ENCODE measurements at places on chromosomes 4 and X.
A peak's percentile ranks its signal among the peaks of the same experiment; 100 is the strongest.

DNA sequence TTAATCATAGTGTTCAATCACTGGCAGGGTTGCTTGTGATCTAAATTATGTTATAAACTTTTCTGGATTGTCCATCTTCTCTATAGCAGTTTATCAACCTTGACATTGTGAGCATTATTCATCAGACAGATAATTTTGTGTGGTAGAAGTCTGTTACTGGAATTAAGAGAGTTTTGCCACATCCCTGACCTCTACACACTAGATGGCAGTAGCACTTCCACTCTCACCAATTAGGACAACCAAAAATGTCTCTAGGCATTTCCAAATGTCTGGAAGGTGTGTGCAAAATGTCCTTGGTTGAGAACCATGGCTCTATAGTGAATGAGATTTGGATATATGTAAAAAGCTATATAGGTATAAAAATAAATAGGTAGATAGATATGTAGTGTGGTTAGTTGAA lies 324.1 kb upstream of the FAM47C start:
- no peak for DNase-seq

GRCh38 chr4:153148791-153149190 lies 55.5 kb upstream of the TRIM2 start:
- DNase-seq = no peak

- DNase-seq = peak; percentile 92
These were observed at the start of gene MND1 for GRCh38 chr4:153344131-153345011. TSS of gene MND1 (plus strand) at chr4:153344688. CDS start at chr4:153344738, 50 bp downstream.

DNA sequence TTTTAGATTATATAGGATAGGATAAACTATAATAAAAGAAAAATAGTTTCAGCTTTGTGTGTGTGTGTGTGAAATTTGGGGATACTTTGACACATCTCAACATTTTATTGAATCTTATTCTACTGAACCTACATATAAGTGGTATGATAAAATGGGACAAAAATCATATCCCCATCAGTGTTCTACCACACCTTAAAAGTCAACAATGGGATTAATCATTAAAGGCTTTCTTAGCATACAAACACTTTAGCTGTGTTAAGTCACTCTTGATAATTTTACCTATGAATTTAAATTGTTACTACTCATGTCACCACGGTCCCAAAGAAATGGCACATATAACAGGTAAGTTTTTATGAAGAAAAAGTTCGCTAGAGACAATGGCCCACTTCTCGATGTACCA lies 37.7 kb upstream of the LRBA start:
- no peak for DNase-seq

- no peak for DNase-seq
These were observed 1.7 kb downstream of the ATP8A1 start for GRCh38 chr4:42655269-42655637.

- peak; percentile 77 for DNase-seq
These were observed 174.5 kb downstream of the NSUN7 start for GRCh38 chr4:40924096-40924792.

GRCh38 chrX:40106676-40107290 lies 9.0 kb upstream of the BCOR start:
- no peak for DNase-seq

DNA sequence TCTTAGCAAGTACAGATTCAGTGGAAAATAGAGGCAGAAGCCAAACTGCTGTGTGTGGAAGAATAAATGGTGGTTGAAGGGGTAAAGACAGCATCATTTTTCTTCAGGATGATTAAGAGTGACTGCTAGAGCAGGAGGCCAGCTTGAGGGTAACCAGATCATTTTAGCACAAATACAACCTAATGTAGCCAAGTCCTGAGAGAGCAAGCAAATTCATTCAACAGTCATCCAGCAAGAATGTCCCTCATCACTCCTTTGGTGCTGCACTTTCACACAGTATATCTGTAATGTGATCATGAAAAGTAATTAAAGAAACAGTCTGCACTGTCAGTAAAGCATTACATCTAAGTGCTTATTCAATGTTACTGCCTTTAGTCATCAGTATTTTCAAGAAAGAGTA lies 44.8 kb downstream of the NPFFR2 start:
- no peak for DNase-seq

DNA sequence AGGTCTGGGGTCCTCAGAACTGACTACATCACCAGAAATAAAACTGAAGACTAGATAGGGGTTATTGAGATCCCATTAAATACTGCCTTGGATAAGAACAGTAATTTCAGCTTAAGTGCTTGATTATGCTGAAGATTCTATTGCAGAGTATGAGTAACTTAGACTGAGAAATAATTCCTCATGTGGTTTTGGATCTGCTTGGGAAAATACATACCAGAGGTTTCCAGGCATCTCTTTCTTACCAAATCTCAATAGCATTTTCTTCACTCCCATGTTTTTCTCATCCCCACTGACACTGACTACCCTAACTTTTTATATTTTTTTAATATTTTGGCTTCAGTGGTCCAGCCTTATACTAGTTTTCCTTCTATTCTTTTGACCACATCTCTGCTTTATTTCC lies 92.0 kb upstream of the TEX13D start:
- DNase-seq = no peak

DNA sequence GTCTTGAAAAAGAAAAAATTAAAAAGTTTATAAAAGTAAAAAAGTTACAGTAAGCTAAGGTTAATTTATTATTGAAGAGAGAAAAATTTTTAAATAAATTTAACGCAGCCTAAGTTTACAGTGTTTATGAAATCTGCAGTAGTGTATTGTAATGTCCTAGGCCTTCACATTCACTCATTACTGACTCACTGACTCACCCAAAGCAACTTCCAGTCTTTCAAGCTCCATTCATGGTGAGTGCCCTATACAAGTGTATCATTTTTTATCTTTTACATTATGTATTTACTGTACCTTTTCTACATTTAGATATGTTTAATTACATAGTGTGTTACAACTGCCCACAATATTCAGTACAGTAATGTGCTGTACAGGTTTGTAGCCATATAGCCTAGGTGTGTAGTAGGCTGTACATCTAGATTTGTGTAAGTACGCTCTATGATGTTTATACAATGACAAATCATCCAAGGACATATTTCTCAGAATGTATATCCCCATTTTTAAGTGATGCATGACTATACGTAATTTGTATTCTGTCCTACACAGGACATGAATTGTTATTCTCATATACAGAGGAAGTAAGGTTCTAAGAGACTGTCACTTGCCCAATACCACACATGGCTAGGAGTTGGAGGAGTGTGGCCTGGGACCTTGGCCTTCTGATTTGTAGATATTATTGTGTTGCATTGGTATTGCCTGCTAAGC lies 19.5 kb upstream of the PDCL2 start:
- DNase-seq = no peak

GRCh38 chr4:971666-972500 lies 1.5 kb downstream of the DGKQ start:
- DNase-seq = no peak

DNA sequence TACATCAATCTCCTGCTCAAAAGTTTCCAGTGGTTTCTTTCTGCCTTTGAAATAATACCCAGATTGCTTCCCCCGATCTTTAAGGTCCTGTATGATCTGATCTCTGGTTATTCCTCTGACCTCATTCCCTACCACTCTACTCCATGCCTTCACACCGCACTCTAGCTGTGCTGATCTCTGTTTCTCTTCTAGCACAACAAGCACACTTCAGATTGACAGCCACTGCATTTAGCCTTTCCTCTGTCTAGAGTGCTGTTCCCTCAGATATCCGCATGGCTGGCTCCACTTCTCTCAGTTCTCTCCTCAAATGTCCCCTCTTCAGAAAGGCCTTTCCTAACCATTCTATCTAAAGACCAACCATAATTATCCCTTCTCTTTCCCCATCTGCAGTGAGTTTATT lies 370.4 kb upstream of the FGF13 start:
- DNase-seq = no peak

GRCh38 chr4:10008609-10009005 lies 12.7 kb downstream of the SLC2A9 start:
- no peak for DNase-seq

DNA sequence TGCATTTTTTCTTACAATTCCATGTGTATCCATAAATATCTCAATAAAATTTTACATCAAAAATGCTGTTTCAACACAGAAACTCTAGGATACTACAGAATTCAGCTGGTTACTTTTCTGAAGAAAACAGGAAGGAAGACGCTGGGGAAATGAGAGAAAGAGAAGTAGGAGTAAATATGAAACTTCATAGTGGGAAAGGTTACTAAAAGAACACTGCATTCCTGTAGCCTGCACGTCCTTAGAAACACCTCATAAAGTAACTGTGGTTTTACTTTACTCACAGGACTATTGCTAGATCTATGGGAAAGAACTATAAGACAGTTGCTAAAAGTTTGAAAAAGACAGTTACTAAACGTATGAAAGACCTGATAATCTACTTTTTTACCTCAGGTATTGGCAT lies 23.1 kb downstream of the ATP11C start:
- DNase-seq = no peak

DNA sequence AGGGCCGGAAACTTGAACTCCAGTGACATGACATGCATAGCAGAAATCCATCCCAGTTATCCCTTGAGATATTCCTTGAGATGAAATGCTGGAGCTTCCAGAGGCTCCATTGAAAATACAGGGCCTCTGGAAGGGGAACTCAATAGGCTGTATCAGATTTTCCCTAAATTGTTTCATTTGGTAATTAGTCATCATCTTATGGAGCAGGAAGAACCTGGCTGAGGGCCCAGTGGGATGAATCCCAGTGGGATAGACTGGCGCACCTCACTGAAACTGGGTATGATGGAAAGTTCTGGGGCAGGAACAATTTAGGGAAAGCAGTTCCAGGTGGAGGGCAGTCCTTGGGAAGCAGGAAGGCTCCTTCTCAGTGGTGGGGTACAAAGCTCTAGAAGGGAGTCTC lies 307.8 kb upstream of the DIPK2B start:
- no peak for DNase-seq

DNA sequence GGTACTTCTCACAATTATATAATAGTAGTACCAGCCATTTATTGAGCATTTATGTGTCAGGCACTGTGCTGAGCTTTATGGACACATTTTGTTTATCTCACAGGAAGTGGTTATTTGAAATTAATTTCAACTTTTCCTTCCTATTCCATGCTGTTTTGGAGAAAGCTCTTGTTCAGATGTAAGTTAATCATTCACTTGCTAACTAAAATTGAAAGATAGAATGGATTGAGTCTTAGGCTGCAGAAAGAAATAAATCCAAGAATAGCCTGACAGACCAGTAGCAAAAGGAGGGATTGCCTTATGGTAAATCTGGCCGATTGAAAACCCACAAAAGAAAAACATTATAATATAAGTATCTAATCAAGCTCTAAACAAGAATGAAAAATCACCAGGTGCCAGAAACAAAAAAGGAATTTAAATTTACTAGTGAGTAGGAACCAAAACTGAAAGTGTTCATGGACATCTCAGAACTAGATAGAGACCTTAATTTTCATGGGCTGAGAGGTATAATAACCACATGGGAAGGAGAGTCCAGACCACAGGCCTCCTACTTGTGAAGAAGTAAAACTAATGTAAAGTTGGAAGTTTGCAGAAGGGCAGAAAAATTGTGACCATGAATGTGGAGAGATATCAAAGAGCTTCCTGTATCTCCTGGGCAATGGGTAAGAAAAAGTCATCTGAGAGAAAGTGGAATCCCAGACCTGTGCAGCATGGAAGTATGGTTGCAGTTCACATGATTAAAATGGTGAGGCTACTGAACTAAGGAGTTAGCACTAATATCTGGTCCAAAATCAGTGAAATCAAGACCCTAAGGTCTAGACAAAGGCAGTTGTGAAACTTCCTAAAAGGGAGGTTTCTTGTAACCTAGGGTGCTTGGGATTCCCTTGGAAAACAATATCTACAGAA lies 38.0 kb downstream of the RADX start:
- no peak for DNase-seq

- no peak for DNase-seq
These were observed 85.7 kb upstream of the EXOC1L start for GRCh38 chr4:55733932-55734331.

- DNase-seq = no peak
These were observed 4.5 kb downstream of the G6PD start for GRCh38 chrX:154541896-154542722.

GRCh38 chr4:103887191-103887590 lies 167.4 kb upstream of the TACR3 start:
- no peak for DNase-seq

- DNase-seq = no peak
These were observed 47.9 kb upstream of the PGRMC2 start for GRCh38 chr4:128335541-128335940.

- DNase-seq = no peak
These were observed 69.0 kb downstream of the BEND2 start for GRCh38 chrX:18151649-18152048.

DNA sequence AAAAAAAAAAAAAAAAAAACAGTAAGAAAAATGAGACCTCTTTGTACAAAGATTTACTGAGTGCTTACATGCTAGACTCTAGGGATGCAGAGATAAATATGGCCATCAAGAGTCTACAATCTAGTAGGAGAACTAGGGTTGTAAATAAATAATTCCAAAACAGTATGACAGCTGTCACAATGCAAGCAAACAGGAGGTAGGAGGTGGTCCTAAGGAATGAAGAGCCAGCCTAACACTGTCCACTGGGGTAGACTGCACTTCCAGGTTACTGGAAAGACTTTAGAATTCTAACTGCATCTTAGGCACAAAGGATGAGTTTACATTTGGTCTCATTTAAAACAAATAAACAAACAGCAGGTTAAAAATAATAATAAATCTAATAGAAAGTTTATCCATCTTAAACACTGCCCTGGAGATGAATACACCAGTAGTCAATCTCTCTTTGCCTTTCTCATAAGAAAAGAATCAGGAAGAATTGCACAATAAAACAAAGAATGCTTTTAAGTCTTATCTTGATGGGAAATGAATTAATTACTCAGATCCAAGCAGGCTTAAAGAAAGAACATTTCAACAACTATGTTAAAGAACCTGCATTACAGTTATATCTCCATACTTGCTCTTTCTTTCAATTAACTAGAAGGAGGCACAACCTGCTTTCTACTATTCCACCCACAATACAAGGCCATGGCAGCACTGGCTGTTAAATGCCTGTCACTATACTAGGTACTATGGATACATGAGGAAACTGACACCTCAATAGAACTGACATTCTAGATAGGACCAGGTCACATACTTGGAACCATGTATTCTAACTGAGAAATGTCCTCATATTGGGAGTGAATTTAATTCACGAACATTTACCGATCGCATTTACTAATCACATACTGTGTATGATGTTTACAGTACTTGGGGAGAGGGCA lies 12.7 kb downstream of the ADGRA3 start:
- no peak for DNase-seq

- no peak for DNase-seq
These were observed 28.9 kb downstream of the TMPRSS11E start for GRCh38 chr4:68476191-68476590.

GRCh38 chr4:107711831-107712230 lies 8.2 kb downstream of the PAPSS1 start:
- no peak for DNase-seq

DNA sequence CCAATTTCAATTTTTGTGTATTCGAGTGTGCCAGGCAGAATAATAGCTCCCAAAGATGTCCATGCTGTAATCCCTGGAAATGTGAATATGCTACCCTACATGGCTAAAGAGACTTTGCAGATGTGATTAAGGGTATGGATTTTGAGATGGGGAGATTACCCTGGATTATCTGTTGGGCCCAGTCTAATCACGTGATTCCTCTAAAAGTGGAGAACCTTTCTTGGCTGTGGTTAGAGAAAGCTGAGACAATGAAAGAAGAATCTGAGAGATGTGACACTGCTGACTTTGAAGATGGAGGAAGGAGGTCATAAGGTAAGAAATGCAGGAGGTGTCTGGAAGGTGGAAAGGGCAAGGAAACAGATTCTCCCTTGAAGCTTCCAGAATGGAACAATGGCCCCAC lies 503.5 kb upstream of the PITX2 start:
- DNase-seq = no peak

GRCh38 chrX:2741386-2741785 lies 10.5 kb upstream of the XG start:
- no peak for DNase-seq
